Non-pigmented ciliary epithelial cell (primary cell): ENCODE measurements at places on chromosomes 12 and 14.

GRCh38 chr14:101635749-101636560, 74.7 kb downstream of the DIO3 start:
- DNase-seq, result no peak

GRCh38 chr12:120206228-120206627, 5.3 kb upstream of the RPLP0 start:
- DNase-seq, result no peak

DNA sequence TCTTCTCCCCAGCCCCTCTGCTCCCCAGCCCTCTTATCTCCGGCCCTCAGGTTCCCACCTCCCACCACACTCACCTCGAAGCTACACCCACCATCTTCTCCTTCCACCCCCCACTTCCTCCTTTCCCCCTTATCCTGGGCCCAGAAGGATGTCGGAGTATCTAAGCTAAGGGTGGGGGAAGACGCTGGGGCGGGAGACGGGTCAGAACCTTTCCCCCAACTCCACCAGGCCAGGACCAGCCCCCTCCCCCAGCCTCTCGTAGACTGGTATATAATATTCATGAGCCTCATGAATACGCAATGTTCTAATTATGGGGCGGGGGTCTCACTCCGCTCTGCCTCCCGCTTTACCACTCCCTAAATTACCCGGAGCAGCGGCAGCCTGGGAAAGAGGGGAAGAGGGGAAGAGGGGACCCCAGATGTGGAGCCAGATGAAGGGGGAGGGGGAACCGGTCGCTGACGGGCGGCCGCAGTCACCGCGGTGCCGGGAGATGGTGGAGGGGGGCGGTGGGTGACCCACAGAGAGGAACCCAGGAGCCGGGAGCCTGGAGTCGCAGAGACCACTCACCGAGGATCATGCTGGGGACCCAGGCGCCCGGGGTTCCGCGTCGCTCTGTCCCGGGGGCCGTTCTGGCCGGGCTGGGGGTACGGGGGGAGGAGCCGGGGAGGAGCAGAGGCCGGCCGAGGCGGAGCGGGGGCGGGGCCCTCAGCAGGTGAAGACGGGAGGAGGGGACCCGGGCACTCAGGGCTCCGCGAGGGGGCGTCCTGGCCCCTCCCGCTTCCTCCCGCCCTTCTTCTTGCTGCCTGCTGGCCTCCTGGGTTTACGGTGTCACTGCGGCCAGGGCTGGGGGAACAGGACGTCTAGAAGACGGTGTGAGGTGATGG, 6.4 kb upstream of the ZNF385A start:
- DNase-seq, result no peak

GRCh38 chr14:59464486-59465315, 479 bp downstream of the GPR135 start:
- DNase-seq, result no peak

GRCh38 chr12:33349791-33350190, 89.8 kb downstream of the SYT10 start:
- no peak for DNase-seq

- DNase-seq, result no peak
Measured at GRCh38 chr14:91911474-91912032, 35.9 kb downstream of the FBLN5 start.

- DNase-seq, result no peak
Measured at GRCh38 chr14:33451211-33451610, 499.7 kb downstream of the EGLN3 start.

GRCh38 chr14:96790706-96791105, 6.5 kb upstream of the VRK1 start:
- no peak for DNase-seq

GRCh38 chr14:69693145-69693544, 73.8 kb upstream of the SRSF5 start:
- DNase-seq, result no peak

GRCh38 chr12:86256163-86256562, at the start of gene MGAT4C:
TSS of gene MGAT4C (minus strand) at chr12:86256391.
- no peak for DNase-seq

DNA sequence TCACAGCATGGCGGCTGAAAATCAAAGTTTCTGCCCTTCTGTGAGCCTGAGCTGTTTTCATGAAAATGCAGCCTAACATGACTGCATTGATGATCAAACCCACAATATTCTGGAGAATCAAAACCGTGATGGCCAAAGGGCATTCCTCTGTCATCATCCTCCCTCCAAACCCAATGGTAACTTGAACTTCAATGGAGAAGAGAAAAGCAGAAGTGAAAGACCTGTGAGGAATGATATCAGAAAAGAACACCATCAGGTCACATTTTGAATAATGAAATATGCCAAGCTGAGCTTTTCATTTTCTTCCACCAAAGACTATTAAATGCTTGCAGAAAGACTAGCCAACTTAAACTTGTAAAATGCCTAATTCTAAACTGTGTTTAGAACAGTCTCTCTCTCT, 8.1 kb downstream of the KCNJ8 start:
- no peak for DNase-seq

GRCh38 chr14:74614508-74615495, 2.8 kb upstream of the LTBP2 start:
- DNase-seq, result no peak

- no peak for DNase-seq
Measured at GRCh38 chr12:118743896-118744700, 237.2 kb upstream of the SRRM4 start.

DNA sequence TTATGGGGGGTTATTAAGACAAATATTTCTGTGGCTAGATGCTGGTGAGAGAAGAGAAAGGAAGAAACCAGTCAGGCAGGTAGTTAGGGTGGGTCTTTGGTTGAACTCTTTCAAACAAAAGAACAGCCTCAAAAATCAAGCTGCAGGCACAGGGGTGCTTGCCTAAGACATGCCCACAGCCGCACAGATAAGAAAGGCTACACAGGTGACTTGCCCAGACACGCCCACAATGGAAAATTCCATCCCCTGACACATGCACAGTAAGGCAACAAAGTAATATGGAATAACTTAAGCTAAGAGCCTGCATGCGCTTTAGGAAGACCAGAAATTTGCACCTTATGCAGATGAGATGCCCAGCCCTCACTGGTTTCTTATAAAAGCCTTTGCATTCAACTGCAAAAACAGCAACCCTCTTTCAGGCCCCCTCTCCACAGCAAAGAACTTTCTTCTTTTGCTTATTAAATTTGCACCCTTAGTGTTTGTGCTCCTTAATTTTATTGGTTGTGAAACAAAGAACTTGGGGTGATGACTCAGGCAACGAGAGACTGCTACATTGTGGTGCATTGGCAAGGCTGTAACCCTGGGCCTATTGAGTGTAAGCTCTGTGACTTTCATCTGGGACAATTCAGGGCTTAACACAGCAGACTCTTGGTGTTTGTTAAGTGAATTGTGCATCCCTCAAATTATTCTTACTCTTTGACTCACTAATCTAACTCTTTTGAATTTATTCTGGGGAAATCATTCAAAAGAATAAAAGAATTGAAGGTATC, 149.4 kb downstream of the RPAP3 start:
- no peak for DNase-seq

GRCh38 chr12:101276433-101276832, 3.5 kb upstream of the UTP20 start:
- DNase-seq, result no peak

- DNase-seq, result no peak
Measured at GRCh38 chr12:97375310-97375709, 87.3 kb upstream of the RMST start.

DNA sequence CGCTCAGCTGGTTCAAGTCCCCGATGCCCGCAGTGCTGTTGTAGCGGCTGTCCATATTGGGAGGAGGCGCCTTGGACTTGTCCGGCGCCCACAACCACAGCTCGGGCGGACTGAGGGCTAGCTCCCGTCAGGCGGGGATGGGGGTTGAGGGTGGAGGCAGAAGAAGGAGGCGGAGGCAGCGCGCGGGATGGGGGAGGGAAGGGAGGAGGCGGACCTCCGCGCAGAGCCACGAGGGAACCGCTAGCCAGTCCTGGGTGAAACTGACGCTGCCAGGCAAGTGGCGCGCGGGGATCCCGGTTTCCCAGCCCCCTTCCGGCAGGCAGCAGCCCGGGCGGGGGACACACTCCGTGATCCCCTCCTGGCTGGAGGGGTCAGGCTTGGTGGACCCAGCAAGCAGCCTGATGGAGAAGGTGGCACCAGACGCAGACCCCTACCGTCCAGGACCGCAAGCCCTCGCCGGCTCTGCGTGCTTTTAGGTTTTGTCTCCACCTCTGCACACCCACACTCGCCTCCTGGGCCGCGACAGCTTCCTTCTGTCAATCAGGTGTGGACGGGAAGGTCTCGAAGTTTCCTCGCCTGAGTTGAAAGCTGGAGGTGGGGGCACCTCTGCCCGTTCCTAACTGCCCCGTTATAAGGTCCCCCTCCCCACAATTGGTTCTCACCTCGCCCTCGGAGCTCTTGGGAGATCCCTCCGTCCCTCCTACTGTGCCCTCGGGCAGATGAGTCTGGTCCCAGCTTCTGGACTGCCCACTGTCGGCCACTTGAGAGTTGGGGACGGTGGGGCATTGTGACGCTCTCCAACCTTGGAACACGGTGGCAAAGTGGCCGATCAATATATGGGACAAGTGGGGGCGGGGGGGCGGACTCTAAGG, at the start of gene CPNE8:
CPNE8 (minus strand) TSS at position 112 of the 872 bp plus-strand sequence; CDS start at position 55, 57 bp downstream.
- DNase-seq, result no peak

- no peak for DNase-seq
Measured at GRCh38 chr12:94980577-94980976, 22.9 kb downstream of the NDUFA12 start.

DNA sequence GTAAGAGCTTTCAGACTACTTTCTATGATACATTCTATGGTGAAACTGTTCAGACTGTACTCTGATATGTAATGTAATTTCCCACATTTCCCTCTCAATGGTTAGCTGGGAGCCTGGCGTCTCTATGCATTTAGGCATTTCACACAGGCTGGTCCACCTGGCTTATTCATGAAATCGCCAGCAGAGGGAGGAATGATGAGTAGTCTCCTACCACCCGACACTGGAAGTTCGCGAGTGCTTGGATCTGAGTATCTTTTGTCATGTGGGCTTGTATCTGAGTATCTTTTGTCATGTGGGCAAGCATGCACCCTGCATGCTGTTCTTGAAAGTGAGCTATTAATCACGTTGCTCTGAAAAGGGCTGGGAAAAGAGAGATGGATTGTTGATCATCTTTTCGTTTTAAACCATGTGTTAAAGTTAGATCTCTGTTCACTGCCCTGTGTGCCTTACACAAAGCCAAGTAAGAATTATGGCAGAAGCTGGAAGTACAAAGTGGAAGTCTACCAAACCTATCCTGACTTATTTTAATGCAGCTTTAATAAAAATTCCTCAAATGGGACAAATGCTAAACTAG, 235.0 kb downstream of the ATP23 start:
- DNase-seq, result peak; percentile 2
